ENCODE measurements at places on chromosomes 5 and 9. TPM values are rescaled to one million over a fixed set of nuclear protein-coding genes. Genes with fewer than 3 reads are reported as not detected.

The CD14 gene
- total RNA-seq, result 0.18 TPM

The PIP5KL1 gene
- total RNA-seq, result 0.28 TPM

The HBEGF gene
- 18.8 TPM for total RNA-seq

The PCDHGA1 gene
- total RNA-seq, result 0.90 TPM

The SLC6A19 gene
- total RNA-seq, result not detected

The ADRB2 gene
- 3.4 TPM for total RNA-seq

The OR13C3 gene
- not detected for total RNA-seq

The DDX46 gene
- 31.9 TPM for total RNA-seq

The SAPCD2 gene
- total RNA-seq, result 3.4 TPM

The RELL2 gene
- 2.2 TPM for total RNA-seq

The DPM2 gene
- total RNA-seq, result 10.8 TPM

The TMEM215 gene
- total RNA-seq, result not detected

The C9orf57 gene
- total RNA-seq, result not detected

The ZNF622 gene
- total RNA-seq, result 66.4 TPM

The C1QTNF2 gene
- total RNA-seq, result 0.72 TPM

The UNC5A gene
- total RNA-seq, result not detected

The RABL6 gene
- total RNA-seq, result 47.5 TPM

The IL5 gene
- not detected for total RNA-seq

The TNFSF15 gene
- total RNA-seq, result under 0.01 TPM

The TICAM2 gene
- total RNA-seq, result 4.3 TPM

The NUTM2G gene
- total RNA-seq, result not detected

The DIAPH1 gene
- 15.8 TPM for total RNA-seq

The RASEF gene
- under 0.01 TPM for total RNA-seq

The FGFR4 gene
- 0.90 TPM for total RNA-seq

The CCL27 gene
- total RNA-seq, result 0.18 TPM

The COL15A1 gene
- 1.9 TPM for total RNA-seq

The LRRC70 gene
- 0.83 TPM for total RNA-seq

The MAPK9 gene
- total RNA-seq, result 22.9 TPM

Measured in IMR-90 (cell line).